Ovary (tissue), 10 donors: ENCODE measurements at places on chromosomes 11 and 22.
A peak's percentile ranks its signal among the peaks of the same experiment; 100 is the strongest.

GRCh38 chr11:126805870-126806269, 194.7 kb downstream of the KIRREL3 start:
- no peak for DNase-seq

GRCh38 chr11:57323167-57323854, 1.4 kb downstream of the TNKS1BP1 start:
- DNase-seq, result peak; percentile 39

- DNase-seq, result no peak
Observed at GRCh38 chr11:30458541-30458940, 127.6 kb downstream of the MPPED2 start.

GRCh38 chr11:97815667-97816066, 1205.1 kb upstream of the CNTN5 start:
- DNase-seq, result no peak

GRCh38 chr11:82845356-82846353, 54.6 kb downstream of the PRCP start:
- DNase-seq, result no peak
